Skeletal muscle cell (primary cell): ENCODE measurements at places on chromosomes 7 and 10.

GRCh38 chr7:158534598-158534997, 53.0 kb downstream of the PTPRN2 start:
- no peak for DNase-seq

DNA sequence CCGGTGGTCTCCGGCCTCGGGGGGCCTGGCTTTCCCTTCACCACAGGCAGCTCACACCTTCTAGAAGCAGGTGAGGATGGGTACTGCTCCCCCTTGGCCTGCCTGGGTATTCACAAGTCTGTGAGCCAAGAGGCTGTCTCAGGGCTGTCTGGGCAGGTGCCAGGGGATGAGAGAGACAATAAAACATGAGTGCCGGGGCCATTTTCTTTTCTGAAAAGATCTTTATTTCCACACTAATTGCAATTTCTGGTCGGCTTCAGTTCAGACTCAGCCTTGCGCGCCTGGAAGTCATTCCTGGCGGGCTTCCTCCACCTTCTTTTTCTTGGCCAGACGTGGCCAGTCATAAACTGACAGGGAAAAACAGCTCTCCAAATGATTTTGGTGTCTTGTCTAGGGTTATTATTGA, 171.2 kb downstream of the ARHGAP12 start:
- DNase-seq, result no peak

DNA sequence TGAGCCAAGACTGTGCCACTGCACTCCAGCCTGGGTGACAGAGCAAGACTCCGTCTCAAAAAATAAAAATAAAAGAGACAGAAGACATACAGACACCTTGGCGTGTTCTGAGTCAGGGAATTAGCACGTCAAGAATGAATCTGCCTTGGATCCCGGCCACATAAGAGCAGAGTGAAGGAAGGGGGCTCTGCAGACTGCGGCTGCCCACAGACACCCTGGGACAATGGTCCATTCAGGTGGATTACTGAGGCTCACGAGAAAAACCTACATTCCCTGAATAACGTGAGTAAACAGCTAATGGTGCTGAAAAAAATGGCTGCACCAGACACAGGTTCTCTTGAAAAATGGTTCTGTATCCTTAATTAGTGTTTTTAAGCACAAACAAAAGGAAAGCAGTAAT, 100.1 kb upstream of the FGFR2 start:
- DNase-seq, result no peak

GRCh38 chr7:19677180-19677579, 31.7 kb downstream of the POLR1F start:
- no peak for DNase-seq

DNA sequence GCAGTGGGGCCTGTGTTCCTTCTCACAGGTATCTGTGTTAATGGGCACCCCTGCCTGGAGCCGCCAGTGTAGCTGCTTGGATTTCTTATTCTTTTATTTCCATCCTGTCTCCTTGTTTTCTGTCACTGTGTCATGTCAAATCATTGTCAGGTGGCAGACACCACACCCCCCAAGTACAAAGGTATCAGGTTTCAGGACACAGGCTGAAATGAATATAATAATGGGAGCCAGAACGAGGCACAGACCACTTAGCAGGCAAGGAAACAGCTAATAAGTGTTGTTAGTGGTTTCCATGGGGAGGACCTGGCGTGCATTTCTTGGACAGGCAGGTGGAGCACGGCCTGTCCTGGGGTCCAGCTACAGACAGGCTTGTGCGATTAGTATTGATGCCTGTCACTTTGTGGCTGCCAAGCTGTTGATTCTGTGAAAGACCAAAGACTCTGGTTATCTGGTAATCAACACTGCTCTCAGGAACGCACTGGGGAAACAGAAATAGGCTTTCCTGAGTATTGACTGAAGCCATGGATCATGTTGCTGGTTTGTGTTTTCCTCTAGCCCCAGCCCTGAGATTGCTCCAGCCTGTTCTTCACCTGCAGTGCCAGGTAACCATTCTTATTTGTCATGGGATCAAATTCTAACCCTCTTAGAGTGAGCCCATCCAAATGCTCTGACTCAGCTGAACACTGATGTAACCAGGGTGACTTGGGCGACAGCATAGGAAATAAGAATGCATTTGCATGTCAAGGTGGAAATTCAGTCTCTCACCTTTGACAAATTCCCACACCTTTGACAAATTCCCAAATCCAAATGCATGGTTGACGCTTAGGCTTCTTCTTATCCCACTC, 1002.0 kb downstream of the LRMDA start:
- no peak for DNase-seq

DNA sequence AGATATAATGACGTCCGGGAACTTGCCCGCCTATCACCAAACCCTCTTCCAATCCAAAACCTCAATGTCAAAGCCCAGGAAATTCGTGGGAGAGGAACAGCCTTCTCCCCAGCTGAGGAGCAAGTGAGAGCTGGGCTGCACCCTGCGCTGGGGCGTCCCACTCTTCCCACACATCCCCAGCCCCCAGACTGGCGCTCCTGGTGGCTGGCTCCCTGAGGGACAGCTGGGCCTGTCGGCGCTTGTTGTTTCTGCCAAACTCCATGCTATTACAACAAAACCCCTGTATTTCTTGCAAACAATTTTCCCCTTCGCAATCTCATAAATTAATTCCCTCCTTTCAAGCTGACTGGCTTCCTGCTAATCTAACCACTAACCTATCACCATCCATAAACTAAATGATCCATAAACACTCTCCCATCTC, 53.0 kb downstream of the GRID1 start:
- no peak for DNase-seq

- DNase-seq, result peak; percentile 67
Measured at GRCh38 chr10:33238643-33239042, 95.8 kb downstream of the NRP1 start.

DNA sequence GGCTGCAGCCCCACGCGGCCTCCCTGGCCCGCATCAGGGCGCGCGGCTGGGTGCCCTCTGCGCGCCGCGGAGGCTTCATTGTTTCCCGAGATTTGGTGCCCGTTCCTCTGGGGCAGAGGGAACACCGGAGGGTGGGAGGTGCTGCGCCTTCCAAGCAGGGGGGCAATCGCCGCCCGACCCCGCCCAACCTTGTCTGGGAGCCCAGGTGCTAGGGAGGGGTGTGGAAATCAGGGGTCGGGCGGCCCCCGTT, 1.0 kb upstream of the NRP1 start:
- DNase-seq, result no peak

DNA sequence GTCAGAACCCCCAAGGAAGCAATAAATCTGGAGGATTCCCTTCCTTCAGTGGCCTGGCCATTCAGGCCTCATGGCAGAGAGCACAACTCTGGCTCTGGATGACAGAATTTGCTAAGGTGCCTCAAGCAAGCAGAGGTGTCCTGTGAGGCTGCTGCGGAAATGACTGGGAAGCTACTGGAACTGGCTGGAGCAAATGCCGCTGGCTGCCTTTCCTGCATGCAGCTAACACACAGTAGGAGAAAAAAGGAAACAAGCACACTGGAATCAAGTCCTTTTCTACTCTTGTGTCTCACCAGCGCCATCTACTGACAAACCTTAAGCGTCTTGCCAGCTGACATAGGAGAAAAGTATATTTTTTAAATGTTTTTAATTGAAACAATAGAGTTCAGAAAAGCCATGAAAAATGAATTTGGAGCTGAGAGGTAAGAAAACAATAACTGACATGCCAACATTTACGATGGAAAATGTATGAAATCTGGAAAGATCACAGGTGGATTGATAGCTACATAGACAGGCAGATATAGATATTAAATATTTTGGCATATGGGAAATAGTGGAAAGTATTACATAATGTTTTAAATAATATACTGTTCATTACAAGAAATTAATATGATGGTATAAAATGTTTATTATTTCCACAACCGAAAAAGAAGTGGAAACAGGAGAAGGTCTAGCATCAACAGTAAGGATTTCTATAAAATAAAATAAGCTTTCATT, 951.6 kb downstream of the ANKRD7 start:
- peak; percentile 7 for DNase-seq

- DNase-seq, result no peak
Measured at GRCh38 chr7:75028299-75028698, 45.3 kb downstream of the RCC1L start.

DNA sequence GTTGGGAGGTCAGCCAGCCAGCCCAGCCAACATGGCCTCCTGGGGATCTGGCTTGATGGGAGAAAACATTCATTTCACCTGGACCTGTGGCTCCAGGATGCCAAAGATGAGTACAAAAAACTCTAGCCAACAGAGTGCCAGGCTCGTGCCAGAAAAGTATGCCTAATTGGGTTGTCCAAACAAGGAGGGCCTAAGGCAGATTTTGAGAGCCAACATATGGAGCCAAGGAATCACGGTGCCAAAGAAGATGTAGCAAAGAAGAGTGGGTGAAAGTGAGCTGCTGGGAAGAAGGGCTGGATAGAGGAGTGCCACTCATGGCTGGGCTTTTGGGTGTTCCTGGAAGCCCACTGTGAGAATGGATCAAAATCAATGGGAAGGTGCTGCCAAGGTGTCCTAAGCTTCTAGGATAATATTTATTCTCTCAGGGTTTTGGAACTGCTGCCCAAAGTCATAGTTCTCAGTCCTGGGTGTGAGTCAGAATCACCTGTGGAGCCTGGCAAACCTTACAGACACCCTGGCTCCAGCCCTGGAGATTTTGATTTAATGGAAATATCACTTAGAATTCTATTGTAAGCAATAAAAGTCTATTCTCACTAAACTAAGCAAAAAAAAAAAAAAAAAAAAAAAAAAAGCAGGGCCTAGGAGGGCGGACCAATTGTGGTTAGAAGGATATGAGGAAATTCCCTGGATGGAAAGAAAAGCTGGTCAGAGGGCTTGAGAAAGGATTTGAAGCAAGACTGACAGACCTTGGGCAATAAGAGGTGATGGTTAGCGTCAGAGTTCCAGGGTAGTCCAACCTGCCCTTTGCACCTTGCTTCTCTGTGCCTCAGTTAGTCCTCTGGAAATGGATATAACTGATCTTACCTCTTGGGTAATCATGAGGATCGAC, 182.2 kb upstream of the PRR15 start:
- DNase-seq, result no peak

DNA sequence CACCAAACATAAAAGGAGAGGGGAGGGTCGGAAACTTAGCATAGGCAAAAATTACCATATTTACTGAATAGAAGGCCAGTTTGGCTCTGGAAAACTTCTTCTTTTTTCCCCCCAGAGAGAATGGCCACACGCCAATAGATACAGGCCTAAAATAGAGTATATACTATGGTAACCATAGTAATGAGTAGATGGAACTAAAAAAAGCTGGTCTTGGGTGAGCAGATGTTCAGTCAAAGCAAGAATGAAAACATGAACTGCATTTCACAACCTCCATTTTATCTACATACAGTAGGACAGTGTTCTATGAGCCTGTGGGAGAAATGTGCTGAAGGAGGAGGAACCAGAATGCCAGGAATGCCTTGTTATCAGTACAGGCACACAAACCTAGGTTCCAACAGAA, 141.7 kb upstream of the SEMA3A start:
- DNase-seq, result peak; percentile 40

- no peak for DNase-seq
Measured at GRCh38 chr10:110977662-110978061, 58.3 kb downstream of the SHOC2 start.

- DNase-seq, result no peak
Measured at GRCh38 chr10:67076144-67076543, 150.3 kb downstream of the LRRTM3 start.

DNA sequence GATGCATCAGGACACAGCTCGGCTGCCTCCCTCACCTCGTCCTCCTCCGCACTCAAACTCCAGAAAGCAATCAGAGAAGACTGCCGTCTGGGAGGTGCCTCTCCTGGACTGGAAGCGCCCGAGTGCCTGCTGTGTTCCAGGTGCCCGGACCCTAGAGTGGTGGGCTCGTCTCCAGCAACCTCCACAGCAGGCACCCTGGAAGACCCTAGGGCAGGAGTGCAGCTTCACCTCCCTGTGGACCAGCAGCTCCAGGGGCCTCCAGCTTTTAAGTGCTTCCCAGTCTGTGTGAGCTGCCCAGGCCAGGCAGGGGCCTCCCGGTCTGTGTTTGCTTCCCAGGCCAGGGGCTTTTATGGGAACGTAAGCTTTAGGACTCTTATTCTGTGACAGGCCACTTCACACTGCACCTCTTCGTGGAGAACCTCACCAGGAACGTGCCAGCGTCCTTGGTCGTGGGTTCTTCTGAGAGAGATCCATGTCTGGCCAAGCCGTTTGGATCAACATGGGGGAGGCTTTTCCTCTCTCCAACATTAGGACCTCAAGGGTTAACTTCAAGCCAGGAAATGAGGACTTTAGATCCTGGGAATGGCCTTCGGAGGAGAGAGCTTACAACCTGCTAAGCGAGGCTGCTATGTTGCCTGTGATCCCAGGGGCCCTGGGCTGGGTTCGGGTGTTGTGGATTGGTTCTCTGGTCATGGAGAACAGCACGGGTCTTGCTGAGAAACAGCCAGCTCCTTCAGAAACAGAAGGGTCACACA, 5.9 kb upstream of the PWWP2B start:
- DNase-seq, result no peak

GRCh38 chr7:95915731-95916130, 143.4 kb downstream of the DYNC1I1 start:
- no peak for DNase-seq

GRCh38 chr7:37467002-37467401, 18.3 kb upstream of the ELMO1 start:
- no peak for DNase-seq

- no peak for DNase-seq
Measured at GRCh38 chr10:1376384-1376945, 320.3 kb downstream of the WDR37 start.

DNA sequence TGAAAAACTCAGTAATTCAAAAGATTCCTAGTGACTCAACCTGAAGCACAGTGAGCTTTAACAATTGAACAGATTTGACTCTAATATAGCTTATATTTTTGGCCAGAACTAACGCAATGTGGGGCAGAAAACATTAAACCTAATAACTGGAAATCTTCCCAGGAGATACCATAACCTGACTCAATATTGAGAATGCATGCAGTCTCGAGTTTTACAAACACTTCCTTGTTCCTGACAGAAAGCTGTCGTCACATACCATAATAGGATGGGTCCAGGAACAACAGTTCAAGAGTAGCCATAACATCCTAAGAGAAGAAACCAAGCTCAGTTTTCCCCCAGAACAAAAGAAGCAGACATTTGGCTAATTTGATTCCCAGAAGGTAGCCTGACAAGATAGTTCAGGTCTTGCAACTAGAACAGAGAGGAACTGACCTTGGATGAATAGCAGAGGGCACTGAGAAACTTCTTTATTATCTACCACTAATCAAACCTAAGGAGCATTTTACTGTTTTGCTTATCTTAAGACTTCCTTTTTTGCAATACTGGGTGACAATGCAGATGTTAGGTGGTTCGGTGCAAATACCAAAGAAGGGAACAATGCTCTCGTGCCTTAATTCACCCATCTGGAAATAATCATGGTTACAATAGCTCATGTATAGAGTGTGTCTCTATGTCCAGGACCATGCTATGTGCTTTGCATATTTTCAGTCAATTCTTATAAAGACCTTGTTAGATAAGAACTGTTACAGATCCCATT, 38.6 kb upstream of the ACSL5 start:
- peak; percentile 12 for DNase-seq

DNA sequence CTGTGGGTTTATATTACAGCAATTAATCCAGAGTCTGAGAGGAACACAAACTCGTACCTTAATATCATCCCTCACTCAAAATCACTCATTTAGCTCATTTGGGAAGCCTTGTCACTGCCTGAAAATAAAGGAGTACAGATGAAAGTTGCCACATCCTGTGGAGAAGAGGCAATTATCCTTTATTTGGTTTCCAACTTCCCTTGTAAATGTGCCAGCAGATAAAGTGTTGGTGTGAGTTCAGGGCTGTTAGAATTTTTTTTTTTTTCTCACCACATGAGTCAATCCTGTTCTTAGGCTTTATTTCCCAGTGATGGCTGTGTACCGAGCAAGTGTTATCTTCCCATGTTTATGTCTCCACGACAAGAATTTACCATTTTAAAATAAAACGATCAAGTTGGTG, 99.0 kb upstream of the SMIM30 start:
- no peak for DNase-seq

- peak; percentile 59 for DNase-seq
Measured at GRCh38 chr10:63670291-63670898, 149.2 kb downstream of the REEP3 start.
